ENCODE measurements at places on chromosomes 1 and 21. TPM values are rescaled to one million over a fixed set of nuclear protein-coding genes. Genes with fewer than 3 reads are reported as not detected.

The AJAP1 gene
- total RNA-seq = 1.3 TPM

The WNT9A gene
- total RNA-seq = 0.66 TPM

The CAPN8 gene
- total RNA-seq = not detected

The NR5A2 gene
- not detected for total RNA-seq

The LCE2C gene
- not detected for total RNA-seq

The KLHL17 gene
- 22.9 TPM for total RNA-seq

The ZNF644 gene
- total RNA-seq = 46.4 TPM
